ENCODE measurements at places on chromosomes 5 and 9.
A peak's percentile ranks its signal among the peaks of the same experiment; 100 is the strongest.

GRCh38 chr5:135208903-135209721 is 175.1 kb upstream of the PITX1 start:
- DNase-seq = peak; percentile 43

- DNase-seq = no peak
Measured at GRCh38 chr5:89065919-89066318, 182.9 kb upstream of the MEF2C start.

DNA sequence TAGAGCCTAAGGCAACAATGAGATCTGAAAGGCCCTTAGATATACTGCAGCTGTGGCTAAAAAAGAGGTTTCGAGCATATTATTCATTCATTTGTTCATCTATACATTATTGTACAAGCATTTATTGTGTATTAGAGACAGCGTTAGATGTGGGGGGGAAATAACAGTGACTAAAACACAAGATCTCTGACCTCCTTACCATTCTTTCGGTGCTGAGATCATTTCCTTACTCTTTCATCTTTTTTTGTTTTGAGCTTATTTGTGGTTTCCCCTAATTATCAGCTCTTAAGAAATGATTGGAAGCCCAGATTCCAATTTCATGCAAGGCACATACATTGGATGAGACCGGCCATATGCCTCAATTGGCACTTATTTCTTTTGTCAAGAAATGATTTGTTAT is 113.2 kb downstream of the SEC61B start:
- no peak for DNase-seq

GRCh38 chr5:41406424-41406823 is 104.0 kb downstream of the PLCXD3 start:
- DNase-seq = no peak

- no peak for DNase-seq
Measured at GRCh38 chr5:93599399-93600120, 16.5 kb downstream of the NR2F1 start.

- no peak for DNase-seq
Measured at GRCh38 chr5:85671223-85671970, 946.3 kb upstream of the COX7C start.

GRCh38 chr9:108836781-108837180 is 19.0 kb downstream of the ACTL7B start:
- no peak for DNase-seq

GRCh38 chr5:7529880-7530279 is 133.9 kb downstream of the ADCY2 start:
- no peak for DNase-seq

DNA sequence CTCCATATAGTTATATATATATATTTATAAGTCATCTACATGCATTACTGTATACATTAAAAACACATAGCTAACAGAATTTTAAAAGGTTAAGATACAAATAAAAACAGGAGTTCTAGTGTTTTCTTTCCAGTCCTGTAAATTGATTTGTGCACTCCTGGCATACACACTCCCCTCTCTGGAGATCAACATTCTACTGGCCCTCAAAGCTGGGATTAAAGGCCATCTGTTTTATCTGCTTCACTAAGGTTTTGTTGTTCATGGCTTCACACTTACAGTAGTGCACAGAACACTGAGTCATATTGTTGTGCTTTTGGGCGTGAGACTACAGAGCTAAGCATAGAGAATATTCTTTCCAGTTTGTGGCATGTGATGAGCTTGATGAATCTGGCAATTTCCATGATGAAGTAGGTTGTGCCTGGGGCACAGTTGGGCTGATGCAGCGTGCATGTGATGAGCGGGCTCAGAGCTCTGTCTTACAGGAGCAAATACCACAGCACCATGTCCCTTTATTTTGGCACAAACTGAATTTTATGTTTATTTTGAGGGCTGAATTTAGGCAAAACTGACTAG is 98.2 kb downstream of the TAF11L14 start:
- no peak for DNase-seq

DNA sequence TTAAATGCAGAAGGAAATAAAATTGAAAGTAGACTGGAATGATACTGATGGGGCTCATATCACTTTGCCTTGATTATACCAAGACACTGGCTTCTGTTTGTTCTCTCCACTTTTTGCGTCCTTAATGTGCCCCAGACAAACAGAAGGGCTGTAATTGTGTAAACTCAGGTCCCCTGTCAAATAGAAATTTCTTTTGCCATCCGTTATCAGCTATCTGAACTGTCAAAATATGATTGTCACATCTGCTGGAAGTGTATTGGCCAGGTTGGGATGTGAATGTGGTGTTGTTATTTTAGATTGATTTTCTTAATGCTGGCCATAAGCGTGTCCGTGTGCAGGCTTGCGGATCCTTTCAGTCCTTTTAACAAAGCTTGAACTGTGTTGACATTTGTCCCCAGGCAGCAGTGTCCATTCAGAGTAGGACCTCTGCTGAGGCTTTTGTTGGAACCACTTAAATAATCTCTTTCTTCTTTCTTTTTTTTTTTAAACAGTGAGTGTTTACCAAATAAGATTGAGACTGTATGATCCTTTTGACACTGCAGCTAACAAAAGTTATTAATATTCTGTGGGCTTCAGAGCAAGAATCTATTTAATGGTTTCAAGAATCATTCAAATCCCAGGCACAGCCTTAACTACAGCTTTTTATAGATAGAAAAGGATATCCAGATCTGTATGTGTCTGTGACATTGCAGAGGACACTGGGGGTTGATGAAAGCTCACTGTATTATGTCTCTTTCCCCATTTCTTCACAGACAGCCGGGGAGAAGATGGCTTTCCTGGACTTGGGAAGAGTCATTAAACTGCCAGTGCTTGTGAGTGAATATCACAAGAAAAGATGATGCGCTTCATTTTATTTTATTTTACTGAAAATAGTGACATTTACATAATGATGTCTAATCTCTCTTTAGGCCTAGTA is 171.7 kb downstream of the ZNF608 start:
- DNase-seq = no peak

DNA sequence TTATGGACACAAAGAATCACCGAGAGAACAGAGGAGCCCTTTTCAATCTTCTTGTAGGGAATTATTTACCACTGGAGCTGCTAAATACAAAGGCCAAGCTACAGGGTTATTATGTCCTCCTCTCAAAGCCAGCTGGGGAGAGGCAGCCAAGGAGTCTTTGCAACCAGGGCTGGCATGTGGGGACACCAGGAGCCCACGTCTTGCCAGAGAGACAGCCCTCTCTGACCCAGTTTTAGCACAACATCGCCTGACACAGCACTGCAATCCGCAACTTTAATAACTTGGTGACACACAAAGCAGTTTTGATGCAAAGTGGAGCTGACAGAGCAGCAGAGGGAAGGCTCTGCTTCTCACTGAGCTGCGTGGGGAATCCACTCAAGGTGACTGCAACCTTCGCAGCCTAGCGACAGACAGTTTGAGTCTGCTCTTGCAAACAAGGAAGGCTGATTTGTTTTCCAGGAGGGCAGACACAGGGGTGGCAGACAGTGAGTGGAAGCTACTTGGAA is 33.6 kb downstream of the TLR4 start:
- no peak for DNase-seq

GRCh38 chr9:114612272-114612923 is 1.3 kb downstream of the TMEM268 start:
- no peak for DNase-seq

Measured in femur (tissue), 1 donor.